ENCODE measurements at places on chromosomes 2 and 18.

DNA sequence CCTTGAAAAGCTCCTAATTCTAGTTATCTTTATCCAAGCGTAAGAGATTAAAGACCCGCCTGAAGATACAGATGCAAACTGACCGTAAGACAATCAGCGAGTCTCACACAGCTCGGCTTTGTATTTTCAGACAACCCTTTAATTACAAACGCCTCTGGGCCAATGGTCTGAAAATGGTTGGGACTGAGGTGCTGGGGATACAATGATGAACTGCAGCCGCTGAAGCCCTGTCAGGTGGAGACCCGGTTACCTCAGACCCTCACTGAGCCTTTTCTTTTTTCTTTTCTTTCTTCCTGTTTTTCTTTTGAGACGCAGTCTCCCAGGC, 715 bp upstream of the CFAP36 start:
- DNase-seq: peak; percentile 14

DNA sequence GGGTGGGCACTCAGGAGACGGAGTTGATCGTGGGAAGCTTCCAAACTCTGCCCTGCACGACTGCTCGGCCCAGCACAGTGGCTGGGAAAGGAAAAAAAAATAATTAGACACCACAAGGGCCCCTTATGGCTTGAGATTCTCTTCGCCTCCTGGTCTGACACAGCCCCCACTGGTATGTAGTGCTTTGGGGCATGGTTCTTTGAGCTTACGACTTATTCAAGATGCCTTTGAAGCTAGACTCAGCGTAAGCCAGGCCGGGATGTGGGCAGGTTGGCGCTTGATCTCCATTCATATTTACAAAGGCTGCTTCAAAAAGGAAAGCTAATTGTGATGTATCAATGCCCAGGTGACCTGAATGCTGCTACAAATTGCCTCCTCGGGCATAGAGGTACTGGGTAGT, 50.5 kb downstream of the CXCR4 start:
- DNase-seq: no peak

DNA sequence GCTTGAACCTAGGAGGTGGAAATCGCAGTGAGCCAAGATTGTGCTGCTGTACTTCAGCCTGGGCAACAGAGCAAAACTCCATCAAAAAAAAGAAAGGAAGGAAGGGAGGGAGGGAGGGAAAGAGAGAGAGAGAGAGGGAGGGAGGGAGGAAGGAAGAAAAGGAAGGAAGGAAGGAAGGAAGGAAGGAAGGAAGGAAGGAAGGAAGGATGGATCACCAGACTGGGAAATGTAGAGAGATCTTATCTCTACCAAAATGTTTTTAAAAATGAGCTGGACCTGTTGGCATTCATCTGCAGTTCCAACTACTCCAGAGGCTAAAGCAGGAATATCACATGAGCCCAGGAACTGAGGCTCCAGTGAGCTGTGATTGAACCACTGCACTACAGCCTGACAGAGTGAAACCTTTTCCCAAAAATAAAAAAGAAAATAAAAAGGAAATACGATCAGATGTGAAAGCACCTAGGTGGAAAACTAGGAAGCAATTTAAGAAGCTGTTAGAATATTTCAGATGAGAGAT, 239.4 kb downstream of the CDH7 start:
- DNase-seq: no peak

DNA sequence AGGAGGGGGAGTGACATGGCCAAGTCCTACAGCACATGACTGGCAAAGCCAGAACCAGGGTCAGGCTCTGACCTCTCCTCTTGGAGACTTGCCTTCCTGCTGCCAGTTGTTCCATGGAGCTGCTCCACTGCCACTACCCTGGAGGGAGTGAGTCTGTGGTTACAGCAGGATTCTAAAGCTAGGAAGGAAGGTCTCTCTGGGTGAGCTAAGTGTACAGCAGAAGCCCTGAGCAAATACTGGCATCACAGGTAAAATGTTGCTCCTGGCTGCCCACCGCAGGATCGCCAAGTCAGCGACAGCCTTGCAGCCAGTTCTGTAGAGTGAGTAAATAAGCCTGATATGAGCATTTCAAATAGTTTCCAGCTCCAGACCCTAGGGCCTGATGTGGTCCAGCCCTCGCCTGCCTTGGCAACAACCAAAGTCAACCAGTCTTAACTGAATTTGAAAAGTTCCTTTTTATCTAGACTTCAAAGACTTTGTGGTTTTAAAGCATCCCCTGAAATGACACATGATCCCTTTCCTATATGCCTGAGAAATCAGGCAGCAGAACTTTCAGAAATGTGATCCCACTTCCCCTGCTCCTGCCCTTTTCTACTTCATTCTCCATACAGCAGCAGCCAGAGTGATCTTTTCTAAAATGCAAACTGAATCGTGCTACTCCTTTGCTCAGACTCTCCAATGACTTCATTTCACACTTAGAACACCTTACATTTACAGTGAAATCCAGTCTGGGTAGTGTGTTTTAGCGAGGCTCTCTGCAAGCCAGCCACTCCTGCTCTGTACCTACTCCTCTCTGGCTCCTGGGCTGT, 114.3 kb downstream of the MGAT5 start:
- no peak for DNase-seq

- no peak for DNase-seq
Observed at GRCh38 chr18:11909591-11910026, 1.5 kb upstream of the MPPE1 start.

DNA sequence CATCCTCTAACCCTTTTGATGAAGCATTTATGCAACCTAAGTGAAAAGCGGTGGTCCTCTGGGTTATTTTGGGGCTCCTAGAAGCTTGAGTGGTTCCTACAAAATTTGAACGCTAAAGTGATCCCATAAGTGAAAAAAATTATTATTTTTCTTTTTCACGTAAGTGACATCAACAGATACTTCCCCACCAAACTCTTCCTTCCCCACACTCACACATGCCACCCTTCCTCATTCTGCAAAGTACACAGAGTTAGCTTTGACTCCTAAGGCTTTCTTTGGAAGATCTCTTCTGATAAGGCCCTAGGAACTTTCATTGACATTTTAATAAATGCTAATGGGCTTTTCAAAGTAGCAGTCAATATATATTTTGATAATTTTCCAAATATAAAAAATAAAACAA, 109.7 kb downstream of the DOCK10 start:
- no peak for DNase-seq

All from ACHN (cell line).